ENCODE measurements at places on chromosomes 6 and 20.

GRCh38 chr6:142870787-142871415, 74.1 kb downstream of the HIVEP2 start:
- no peak for DNase-seq

DNA sequence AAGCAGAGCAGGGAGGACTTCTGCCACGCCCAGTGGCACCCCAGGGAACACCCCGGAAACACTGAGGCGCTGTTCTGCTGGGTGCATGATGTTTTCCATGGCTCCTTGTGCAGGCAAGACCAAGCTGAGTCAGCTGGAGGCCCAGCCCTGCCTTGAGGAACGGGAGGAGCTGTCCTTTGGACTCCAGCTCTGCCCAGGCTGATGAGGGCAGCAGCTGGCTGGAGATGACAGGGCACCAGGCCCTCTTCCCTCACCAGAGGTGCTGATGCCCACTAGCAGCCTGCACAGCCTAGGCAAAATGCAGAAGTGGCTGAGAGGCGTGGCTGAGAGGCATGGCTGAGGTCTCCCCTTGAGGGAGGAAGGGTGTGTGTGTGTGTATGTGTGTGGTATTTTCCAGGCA, 2.4 kb downstream of the C6orf132 start:
- no peak for DNase-seq

GRCh38 chr20:9985773-9986172, 49.0 kb upstream of the ANKEF1 start:
- no peak for DNase-seq

DNA sequence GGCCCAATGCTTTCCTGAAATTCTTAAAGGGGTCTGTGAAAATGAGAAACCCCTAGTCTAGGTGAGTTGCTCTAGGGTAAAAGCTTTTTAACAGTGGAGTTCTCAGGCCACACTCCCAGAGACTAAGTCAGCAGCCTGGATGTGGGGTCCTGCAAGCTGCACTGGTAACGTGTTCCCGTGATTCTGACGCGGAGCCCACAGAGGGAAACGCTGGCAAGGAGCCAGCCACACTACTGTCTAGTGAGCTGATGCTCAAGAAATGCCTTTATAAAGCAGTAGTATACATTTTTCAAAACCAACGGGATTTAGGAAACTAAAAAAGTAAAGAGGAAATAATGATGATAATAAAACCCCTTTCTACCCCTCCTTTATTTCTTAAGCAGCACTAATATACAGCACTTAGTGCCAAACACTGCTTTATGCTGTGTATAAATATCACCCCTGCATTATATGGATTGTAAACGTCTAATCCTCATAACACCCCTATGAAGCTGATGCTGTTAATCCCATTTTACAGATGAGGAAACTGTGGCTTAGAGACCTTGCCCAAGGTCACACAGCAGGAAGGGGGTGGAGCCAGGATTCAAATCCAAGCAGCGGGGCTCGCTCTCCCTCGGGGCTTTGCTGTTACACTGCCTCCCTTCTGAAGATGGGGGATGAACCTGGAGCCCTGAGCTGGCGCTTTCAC, 25.0 kb downstream of the KCNK15 start:
- no peak for DNase-seq

DNA sequence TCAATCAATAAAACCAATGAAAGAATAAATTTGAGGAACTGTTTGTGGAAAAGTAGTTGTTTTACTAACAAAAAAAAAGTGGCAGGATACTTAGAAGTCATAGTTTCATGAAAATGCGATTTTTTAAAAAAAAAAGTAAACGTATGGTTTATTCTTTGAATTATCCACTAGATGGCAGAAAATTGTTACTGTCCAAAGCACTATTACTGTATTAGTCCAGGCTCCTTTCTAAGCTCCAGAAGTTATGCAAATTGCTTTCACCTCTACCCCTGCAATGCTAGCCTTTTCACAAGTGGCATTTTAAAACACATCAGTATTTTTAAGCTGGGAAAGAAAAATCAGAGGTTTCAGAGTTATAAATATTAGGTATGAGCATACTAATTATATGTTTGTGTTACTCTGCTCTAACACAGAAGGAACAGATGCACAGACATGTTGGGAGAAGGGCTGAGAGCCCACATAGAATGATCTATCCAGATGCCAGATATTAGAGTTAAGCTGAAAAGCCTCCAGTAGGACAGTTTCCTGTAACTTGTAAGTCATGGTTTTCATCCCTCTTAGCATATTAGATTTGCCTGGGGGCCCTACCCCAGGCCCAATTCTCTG, 63.9 kb downstream of the FHL5 start:
- DNase-seq = no peak

DNA sequence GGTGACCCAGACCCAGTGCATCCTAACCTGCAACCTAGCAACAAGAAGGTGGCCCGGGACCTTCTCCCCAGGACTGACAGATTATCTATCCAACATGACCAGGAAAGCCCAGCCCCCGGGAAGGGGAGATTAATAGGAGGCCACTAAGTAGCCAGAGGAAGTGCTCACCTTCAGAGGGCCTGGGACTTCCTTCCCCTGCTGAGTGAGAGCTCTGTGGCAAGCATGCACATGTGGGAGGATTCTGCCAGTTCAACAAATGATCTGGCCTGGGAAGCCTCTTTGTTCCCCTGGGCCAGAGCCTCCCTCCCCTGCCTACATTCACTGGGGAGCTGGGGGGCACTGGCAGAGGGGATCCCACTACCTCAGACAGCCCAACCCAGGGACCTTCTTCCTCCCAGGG, 39.6 kb downstream of the SHLD1 start:
- DNase-seq = no peak

DNA sequence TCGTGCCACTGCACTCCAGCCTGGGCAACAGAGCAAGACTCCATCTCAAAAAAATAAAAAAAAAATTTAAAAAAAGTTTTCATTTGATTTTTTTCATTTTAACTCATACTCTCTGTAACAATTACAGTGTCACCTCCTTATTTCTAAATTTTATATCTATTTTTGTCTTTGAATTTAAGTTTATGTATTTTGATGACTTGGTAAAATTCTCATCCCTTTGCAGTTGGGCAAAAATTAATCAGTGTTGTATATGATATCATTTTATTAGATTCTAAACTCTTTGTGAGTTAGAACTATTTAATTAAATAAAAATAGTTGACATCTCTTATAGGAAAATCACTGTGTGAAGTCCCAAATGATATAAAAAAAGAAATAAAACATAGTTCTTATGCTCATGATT, 270.7 kb downstream of the PLCB1 start:
- no peak for DNase-seq

- DNase-seq = no peak
Measured at GRCh38 chr6:32979720-32980487, 11.5 kb downstream of the BRD2 start.

- DNase-seq = peak; percentile 32
Measured at GRCh38 chr6:3542032-3542640, 85.3 kb upstream of the SLC22A23 start.

DNA sequence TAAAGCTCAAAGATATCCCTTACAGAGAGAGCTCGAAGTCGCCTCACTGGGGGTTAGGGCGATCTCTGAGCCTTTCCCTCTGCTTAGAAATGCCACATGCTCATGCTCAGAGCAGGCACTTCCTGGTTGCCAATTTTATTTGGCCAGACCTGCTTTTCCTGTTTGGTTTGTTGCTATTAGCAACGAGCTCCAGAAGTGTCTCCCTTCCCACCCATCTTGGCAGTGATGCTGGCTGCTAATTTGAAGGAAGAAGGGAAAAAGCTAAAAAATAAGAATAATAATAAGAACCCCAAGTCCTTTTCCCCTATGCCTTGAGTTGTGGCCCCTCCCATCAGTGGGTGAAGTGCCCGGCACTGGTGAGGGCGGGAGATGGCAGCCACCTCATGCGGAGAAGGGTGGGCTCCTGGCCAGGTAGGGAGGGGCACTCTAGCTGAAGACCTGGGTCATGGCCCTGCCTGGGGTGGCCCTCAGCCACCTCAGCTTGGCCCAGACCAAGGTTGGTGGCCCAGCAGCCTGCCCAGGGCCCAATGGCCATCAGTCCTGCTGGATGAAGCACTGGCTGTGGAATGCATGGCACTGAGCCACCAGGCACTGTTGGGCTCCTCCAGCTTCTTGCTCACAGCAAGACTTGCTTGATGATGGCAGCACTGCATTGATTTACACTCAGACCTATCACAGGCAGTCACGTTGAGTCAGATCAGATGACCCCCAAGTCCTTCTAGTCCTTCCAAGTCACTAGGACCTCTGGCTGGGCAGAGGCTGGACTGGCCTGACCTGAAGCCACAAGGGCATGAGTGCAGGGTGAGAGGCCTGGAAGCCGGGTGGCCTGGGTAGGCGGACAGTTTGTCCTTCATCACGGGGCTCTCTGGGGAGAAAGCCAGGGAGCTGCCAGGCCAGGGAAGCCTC, 79.0 kb downstream of the SYNJ2 start:
- peak; percentile 84 for DNase-seq

DNA sequence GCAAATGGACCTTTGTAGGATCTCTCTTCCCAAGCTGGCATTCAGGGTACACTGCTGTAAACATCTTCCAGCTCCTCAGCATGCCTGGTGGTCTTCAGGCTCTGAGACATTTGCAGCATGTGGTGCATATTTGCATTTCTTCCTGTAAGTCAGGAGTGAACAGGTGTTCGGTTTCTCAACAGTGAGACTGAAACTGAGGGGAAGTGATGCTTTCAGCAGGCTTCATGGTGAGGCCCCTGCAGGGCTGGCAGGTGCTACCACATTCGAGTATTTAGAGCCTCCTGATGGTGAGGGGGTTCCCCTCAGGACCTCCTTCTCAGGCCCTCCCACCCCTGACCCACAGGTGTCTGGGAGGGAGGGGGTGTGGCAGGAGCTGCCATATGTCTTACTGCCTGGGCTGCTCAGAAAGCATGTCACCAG, 15.1 kb downstream of the MYBL2 start:
- no peak for DNase-seq

GRCh38 chr20:49247792-49248191, 28.6 kb downstream of the DDX27 start:
- DNase-seq = no peak

GRCh38 chr20:44064501-44065400, 122.2 kb downstream of the JPH2 start:
- DNase-seq = no peak

DNA sequence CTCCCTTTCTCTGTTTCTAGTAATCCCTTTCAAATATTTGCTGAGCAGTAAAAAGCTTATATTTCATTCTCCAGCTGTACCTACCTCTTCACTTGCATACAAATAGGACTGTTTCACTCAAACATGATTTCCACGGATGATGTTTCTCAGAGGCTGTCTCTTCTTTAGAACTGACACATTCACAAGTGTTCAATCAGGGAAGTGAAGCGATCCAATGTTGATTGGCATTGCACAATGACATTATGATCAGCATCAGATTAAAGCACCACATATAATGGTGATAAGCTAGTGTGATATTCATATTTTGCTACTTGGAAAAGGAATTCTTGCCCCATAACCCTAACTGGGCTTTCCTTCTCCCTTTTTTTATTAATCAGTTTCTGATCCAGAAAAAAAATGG, 681.8 kb downstream of the TBC1D32 start:
- no peak for DNase-seq

DNA sequence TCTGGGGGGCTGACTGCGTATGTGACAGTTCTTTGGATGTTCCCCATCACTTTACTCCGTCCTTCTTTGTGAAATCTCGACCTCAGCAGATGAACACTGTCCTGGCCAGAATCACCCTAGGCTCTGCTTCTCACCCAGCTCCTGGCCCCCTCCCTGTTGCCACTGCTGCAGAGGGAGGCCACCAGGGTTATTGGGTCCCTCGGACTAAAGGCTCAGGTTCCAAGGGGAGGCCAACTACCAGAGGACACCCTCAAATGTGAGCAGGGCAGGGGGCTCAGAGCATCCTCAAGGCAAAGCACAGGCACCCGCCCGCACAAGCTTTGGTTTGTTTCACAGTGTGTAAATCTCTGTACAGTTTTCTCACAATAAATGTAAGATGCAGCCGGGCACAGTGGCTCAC, 269.9 kb downstream of the UST start:
- no peak for DNase-seq

DNA sequence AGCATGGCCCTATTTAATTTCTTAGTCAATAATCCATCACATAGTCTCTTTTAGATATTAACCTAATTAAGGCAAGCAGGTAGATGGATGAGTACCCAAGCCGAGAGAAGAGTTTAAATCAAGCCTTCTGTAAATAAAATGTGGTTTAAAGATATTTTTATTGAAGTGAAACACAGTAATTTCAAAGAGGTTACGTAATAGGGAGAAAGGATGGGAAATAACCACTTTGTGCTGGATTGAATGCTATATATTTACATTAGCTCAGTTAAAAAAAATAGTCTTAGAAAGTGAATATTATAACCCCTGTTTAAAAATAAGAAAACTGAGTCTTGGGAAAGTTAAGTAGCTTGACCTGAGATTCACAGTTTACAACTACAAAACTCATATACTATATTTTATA, 37.0 kb upstream of the FOXO3 start:
- DNase-seq = no peak

DNA sequence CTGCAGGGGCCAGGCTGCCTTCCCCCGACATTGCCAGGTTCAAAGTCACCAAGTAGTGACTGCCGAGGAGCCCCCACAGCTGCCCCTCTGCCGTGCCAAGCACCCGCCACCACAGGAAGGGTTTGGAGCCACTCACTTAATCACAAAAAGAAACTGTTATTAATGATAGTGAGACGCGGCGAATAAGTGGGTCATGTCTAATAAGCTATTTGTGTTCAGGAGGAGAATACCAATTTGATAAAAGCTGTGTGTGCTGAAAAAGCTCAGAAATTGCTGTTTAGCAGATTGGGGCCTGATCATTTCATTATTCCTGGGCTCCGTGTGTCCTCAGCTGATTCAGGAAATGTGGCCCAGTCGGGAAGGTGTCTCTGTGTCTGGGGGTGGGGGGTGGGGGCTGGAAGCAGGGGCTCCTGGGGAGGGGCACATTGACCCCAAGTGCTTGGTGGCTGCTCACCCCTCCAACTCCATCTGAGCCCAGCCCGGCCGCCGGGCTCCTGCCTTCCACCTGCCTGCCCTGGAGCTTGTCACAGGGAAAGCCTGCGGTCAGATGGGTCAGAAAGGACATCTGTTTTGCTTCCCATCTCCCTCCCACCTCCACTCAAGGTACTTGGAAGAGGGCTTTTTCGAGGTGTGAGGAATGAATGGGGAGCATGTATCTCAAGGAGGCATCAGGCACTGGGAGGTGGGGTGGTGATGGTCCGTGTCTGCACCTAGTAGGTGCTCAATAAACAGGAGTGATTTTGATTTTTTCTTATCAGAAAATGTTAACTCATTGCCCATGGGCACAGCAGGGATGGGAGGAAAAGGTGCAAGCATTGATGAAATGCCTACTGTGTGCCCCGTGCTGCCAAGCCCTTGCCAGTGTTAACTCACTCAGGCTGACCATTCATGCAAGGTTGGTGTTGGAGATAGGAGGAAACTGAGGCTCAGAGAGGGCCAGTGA, 3.0 kb downstream of the VSTM2L start:
- DNase-seq = no peak

All from islet precursor cell (in vitro differentiated cells).